ENCODE measurements at places on chromosomes 1 and 21.

- DNase-seq, result no peak
These were observed 269.7 kb downstream of the PTBP2 start for GRCh38 chr1:96991261-96991660.

DNA sequence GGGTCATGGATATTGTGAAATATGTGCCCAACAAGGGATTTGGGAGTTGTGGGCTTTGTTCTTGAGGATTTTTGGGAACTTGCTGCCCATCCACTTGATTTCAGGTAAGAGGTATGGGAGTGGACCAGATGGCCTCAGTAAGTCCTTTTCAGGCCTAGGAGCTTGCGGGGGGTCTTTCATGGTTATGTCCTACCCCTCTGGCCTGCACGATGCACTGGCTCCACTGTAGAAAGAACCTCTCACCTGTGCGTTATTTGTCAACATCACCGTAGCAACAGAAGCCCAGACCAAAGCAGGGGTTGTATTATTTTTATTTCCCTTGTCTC, 8.6 kb downstream of the RIIAD1 start:
- DNase-seq, result no peak

DNA sequence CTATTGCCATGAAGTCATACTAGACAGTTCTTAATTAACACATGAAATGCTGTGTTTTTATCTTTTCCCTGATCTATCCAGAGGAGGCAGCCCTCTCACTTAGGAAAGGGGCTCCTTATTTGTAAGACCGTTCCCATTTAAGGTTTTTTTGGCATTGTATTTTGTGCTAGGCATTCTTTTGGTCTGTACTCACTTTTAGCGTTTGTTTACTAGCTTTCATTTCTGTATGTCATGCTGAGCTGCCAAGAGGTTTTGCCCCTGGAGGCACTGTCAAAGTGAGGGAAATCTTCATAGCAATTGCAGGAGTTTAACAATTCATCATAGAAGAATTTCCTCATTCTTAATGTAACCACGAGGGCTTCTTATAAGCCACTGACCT, 59.5 kb downstream of the MTR start:
- DNase-seq, result peak; percentile 34

DNA sequence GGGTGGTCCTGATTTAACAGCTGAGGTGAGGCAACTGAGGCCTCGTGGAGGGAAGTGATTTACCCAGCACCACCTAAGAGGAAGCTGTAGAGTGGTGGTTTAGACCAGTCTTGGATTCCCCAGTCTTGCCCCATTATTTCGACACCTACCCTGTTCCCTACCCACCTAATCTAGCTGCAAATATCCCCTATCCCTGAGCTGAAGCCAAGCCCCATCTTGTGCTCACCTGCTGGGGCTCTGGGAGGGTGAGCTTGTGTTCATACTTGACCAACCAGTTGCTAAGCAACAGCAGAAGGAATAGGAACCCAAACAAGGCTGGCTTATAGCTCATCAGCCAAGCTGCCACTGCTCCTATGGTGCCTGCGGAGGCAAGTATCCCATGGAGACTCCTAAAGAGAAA, 2.0 kb downstream of the TEX46 start:
- peak; percentile 79 for DNase-seq

- no peak for DNase-seq
These were observed 1.1 kb downstream of the EFNA3 start for GRCh38 chr1:155079487-155080311.

- DNase-seq, result no peak
These were observed 286.1 kb downstream of the LRRIQ3 start for GRCh38 chr1:73911849-73912248.

DNA sequence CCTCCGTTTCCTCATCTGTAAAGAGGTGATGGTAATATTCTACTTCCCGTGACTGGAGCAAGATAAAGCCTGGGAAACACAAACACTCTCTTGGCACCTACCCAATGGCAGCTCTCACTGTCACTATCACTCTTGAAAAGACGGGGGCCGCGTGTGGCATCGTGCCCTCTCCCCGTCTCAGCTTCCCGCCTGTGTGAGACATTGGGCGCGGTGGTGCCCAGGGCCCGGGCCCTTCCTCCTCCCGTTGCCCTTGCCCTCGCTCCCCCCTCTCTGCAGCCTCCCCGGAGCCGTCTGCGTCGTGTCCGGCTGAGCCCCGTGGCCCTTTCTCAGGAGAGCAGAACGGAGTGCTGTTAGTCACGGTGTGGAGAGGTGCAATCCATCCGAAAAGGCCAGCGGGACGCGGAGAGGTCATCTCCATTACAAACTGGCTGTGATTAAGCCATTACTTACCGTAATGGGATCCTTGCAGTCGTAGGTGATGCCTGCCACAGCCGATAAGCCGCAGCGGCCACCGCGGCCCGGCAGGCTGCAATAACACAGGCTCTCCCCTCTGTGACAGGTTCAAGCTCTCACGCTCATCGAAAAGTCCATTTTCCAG, 156.4 kb upstream of the ZC3H12A start:
- DNase-seq, result no peak

DNA sequence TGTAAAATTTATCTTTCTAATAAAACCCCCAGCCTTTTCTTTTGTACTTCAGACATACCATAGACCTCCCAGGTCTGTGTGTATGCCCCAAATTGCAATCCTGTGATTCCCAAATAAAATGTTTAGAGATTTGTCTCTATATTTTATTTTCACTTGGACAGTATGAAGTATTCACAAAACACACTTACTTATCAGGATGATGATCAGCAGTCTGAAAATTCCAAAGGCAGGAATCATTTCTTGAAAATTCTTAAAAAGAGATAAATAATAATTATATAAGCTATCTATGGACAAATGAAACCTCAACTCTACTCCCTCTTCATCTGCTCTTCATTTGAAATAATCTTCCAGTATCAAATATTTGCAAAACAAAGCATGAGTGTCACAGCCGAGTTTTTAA, 11.6 kb upstream of the GJA9 start:
- no peak for DNase-seq

DNA sequence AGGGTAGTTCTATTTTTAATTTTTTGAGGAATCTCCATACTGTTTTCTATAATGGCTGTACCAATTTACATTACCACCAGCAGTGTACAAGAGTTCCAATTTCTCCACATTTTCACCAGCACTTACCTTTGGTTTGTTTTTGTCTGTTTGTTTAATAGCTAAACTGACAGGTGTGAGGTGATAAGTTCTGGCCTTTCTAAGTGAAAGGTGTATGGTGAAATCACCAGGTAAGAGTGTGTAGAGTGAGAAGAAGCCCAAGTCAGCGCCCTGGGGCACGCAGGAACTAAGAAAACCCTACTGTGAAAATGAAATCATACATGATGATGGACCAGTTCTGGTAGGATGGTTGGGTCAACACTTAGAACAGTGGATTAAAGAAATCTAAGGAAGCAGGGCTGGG, 34.5 kb downstream of the BTG3 start:
- no peak for DNase-seq
